ENCODE measurements at places on chromosomes 4 and X. TPM values are rescaled to one million over a fixed set of nuclear protein-coding genes. Genes with fewer than 3 reads are reported as not detected.
A peak's percentile ranks its signal among the peaks of the same experiment; 100 is the strongest.

- H3K36me3 ChIP-seq: no peaks in the 10 kb centered on the region
- H3K4me3 ChIP-seq: no peak overlapping the region
- peaks cover 6% of the 10 kb centered on the region for H3K4me1 ChIP-seq
- peak; percentile 64 for DNase-seq
- no peaks in the 10 kb centered on the region for H3K27me3 ChIP-seq
These were observed 41.8 kb upstream of the WDR1 start for GRCh38 chr4:10158333-10158942.

DNA sequence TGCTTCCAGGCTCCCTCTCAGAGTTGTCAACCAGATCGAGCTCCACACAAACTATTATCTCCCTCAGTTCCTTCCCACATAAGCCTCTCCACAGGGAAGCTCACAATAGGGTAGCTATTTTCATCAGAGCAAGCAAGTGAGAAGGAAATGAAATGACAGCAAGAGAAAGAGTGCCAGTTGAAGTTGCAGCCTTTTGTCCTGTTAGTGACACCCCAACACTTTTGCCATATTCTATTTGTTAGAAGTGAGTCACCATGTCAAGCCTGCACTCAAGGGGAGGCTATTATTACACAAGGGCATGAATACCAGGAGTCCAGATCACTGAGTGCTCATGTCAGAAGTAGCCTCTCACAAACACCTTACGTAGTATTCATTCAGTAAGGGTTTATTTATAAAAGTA, 266.3 kb upstream of the NOCT start:
- DNase-seq: no peak
- H3K27ac ChIP-seq: no peak overlapping the region
- no peaks in the 10 kb centered on the region for H3K4me1 ChIP-seq
- H3K36me3 ChIP-seq: no peaks in the 10 kb centered on the region

DNA sequence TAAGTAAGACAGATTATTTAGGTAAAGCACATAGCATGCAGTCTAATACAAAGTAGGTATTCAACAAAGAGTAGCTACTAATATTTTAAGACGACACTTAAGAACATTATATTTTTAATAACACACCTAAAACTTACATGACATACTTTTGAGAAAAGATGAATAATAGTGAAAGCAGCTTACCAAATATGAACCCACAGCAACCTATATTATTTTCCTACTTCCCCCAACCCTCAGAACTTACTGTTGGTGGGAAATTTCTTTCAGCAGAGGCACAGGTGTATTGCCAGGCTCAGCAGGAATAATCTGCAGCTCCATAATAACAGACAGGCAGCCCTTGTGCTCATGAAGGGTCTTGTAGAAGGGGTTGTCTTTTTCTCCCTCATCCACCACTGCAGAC, 498.9 kb downstream of the GLUD2 start:
- DNase-seq: no peak
- H3K27ac ChIP-seq: no peak overlapping the region
- no peak overlapping the region for H3K4me3 ChIP-seq
- no peaks in the 10 kb centered on the region for H3K4me1 ChIP-seq

DNA sequence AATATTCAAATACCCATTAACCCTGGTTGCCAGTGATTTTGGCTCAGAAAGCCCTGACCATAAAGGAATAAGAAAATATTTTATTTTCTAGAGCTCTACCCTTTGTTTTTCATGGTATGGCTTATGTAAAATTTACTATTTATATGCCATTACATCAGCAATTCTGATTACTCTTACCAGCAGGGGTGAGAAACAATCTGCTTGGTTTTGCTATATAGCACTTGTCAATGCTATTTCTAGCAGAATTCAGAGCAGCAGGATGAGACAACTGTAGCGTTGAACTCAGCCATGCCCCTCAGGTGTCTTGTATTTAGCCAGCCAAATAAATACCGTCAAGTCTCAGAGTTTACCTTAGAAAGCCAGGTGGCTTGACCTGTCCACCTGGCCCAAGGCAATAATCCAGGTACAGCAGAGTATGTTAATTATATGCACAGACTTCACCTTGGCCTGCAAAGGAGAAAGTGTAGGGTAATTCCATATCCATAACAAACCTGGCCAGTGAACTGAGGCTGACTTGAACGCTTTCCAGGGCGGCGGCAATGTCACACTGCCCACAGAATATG, 1303.5 kb downstream of the RAPGEF2 start:
- H3K4me3 ChIP-seq: no peak overlapping the region
- no peak overlapping the region for H3K27ac ChIP-seq
- no peaks in the 10 kb centered on the region for H3K36me3 ChIP-seq
- no peaks in the 10 kb centered on the region for H3K4me1 ChIP-seq
- H3K27me3 ChIP-seq: no peaks in the 10 kb centered on the region

The ADH7 gene
- 4.1 TPM for total RNA-seq

- H3K27ac ChIP-seq: peak overlapping the region; percentile 97
- no peak for DNase-seq
These were observed 1.2 kb downstream of the UGDH start for GRCh38 chr4:39525822-39526690.

The CFAP99 gene
- total RNA-seq: 1.4 TPM

DNA sequence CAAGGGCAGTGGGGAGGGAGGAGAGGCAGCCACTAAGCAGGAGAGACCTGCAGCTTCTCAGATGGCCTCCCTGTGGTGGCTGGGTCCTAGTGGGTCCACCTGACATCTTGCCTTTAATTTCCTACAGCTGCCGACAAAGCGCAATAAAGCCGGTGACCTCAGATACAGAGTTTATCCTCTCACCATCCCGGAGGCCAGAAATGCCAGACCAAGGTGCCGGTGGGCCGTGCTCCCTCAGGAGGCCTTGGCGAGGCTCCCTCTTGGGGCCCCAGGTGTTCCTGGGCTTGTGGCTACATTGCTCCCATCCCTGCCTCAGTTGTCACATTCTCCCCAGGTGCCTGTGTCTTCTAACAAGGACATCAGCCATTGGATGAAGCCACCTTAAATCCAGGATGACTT, 103.0 kb downstream of the ADRA2C start:
- H3K4me1 ChIP-seq: peaks cover 8% of the 10 kb centered on the region
- no peaks in the 10 kb centered on the region for H3K36me3 ChIP-seq
- H3K4me3 ChIP-seq: no peak overlapping the region
- no peak overlapping the region for H3K27ac ChIP-seq
- no peak for DNase-seq
- peaks cover 9% of the 10 kb centered on the region for H3K27me3 ChIP-seq

DNA sequence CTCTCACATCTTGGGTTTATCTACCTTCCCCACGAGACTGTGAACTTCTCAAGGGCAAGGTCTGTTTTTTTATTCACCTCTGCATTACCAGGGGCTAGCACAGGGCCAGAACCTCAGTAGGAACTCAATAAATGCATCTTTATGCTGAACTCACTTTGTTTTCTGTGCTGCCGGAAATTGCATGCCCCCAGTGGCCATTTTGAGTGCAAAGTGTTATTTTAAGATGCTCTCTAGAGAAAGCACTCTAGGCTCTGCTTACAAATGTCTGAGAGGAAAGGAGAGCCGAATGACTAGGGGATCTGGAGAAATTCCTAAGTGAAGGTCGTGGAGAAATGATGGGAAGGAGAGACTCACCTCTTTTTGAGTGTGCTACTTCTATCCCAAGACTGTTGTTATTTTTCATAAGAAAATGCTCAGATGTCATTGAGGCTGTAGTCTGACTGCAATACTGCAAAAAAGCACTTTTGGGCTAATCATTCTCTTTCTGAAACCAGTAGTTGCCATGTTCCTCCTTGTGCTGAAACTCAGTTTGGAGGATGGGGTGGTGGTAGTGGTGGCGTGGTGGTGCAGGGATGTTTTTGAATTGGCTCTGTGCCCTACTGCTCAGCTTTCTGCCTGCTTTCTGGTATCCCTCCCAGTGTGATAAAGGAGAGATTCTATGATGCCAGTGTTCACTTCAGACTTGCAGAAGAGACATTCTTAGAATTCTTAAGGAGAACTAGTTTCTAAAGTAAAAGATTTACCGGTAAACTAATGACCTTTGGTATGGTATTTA, 41.3 kb downstream of the DOCK11 start:
- no peak overlapping the region for H3K4me3 ChIP-seq
- no peaks in the 10 kb centered on the region for H3K36me3 ChIP-seq
- DNase-seq: no peak
- H3K4me1 ChIP-seq: no peaks in the 10 kb centered on the region

Data from stomach (tissue), 19 donors.